ENCODE measurements at places on chromosomes 3 and 15. TPM values are rescaled to one million over a fixed set of nuclear protein-coding genes. Genes with fewer than 3 reads are reported as not detected.

Gene EFL1
- 20.5 TPM for total RNA-seq

Gene ADCY5
- not detected for total RNA-seq

Gene CNTN3
- total RNA-seq: not detected

Gene PLA2G4E
- not detected for total RNA-seq

Gene CFAP100
- total RNA-seq: not detected

Gene NR2F2
- not detected for total RNA-seq

Gene CNTN4
- not detected for total RNA-seq

Gene GOLGA8O
- total RNA-seq: 3.3 TPM

Gene TMCO5A
- not detected for total RNA-seq

Gene GNAT1
- not detected for total RNA-seq

Gene GHSR
- total RNA-seq: not detected

Gene IL20RB
- total RNA-seq: 3.9 TPM

Gene FBXO40
- not detected for total RNA-seq

Gene IQCF5
- not detected for total RNA-seq

Gene VGLL4
- 28.9 TPM for total RNA-seq

Gene POLQ
- total RNA-seq: 0.23 TPM

Gene CLRN1
- total RNA-seq: not detected

Gene ANKRD63
- total RNA-seq: 0.31 TPM

Gene SKOR1
- total RNA-seq: 1.0 TPM

Gene POLR2M
- 106 TPM for total RNA-seq

Gene LSMEM2
- total RNA-seq: not detected

Gene SCN5A
- 0.55 TPM for total RNA-seq

Gene RARB
- not detected for total RNA-seq

Gene SIDT1
- total RNA-seq: 71.2 TPM

Gene SCAANT1
- total RNA-seq: not detected

Gene TMEM42
- total RNA-seq: 22.8 TPM

Gene PLIN1
- total RNA-seq: 0.96 TPM

Gene SLC6A11
- total RNA-seq: not detected

Gene DNAJA4
- total RNA-seq: 51.4 TPM

Gene CCR9
- total RNA-seq: 1.9 TPM

Gene CAMK2N2
- total RNA-seq: not detected

Gene NR2E3
- not detected for total RNA-seq

Gene GPR149
- total RNA-seq: not detected

Gene ZNF501
- 4.5 TPM for total RNA-seq

Gene EID1
- total RNA-seq: 57.1 TPM

Gene DPPA2
- total RNA-seq: not detected

Gene PDZRN3
- not detected for total RNA-seq

Gene IQCB1
- total RNA-seq: 32.1 TPM

Gene C2CD4B
- not detected for total RNA-seq

Gene OR5K2
- total RNA-seq: not detected

Gene ISLR
- total RNA-seq: not detected

Gene RPS27L
- total RNA-seq: 142 TPM

Gene C3orf80
- not detected for total RNA-seq

Measured in naive thymus-derived CD8-positive, alpha-beta T cell (primary cell).